ENCODE measurements at places on chromosomes 3 and 15.

GRCh38 chr3:13479582-13480339, at the start of gene HDAC11:
TSS of gene HDAC11 (plus strand) at chr3:13480306. CDS start at chr3:13480348, 42 bp downstream.
- DNase-seq, result peak; percentile 84

DNA sequence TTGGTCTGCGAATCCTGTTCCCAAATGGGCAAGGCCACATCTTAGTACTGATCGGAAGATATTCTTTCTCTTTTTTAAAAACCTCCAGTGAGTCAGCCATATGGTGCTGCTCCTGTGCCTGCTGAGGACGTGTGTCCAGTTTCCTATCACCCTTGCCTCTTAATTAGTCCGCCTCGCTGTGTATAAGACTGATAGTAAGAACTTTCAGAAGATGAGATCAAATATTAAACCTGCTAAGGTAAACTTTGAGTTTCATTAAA, 612 bp downstream of the UBA5 start:
- no peak for DNase-seq

GRCh38 chr15:44023176-44023575, 171.9 kb downstream of the FRMD5 start:
- no peak for DNase-seq

- no peak for DNase-seq
Measured at GRCh38 chr3:12734960-12735359, 24.1 kb downstream of the TMEM40 start.

GRCh38 chr15:75508840-75509532, 57.5 kb upstream of the SIN3A start:
- DNase-seq, result no peak

DNA sequence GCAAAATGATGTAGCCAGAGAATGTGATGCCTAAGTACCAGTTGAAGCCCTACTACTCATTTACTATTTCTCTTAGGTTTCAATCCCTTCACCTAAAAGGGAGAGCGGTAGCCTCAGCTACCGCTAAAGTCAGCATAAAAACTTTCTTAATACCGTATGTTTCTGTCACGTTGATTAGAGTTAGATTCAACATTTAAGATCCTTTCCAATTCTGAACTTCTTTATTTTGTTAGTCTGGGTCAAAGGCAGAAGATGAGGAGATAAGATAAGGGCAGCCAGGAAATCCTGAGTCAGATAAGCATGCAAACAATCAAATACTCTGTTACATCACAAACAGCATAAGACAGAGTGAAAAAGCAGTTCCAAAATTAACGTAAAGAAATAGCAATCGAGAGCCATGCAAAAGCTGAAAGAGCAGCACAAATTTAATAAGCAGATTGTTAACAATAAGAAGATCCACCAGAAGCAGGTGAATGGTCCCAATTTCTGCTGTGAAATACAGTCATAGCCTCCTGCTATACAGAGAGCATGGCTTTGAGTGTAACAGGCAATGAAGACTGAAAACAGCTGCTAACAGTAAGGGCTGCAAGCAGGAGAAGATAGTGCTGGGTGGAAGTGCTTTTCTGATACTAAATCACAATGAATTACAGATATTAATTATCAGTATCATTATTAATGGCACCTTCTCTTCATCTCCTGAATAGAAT, 3.0 kb downstream of the TMEM207 start:
- no peak for DNase-seq

- peak; percentile 35 for DNase-seq
Measured at GRCh38 chr15:33226559-33227181, 32.2 kb upstream of the FMN1 start.

DNA sequence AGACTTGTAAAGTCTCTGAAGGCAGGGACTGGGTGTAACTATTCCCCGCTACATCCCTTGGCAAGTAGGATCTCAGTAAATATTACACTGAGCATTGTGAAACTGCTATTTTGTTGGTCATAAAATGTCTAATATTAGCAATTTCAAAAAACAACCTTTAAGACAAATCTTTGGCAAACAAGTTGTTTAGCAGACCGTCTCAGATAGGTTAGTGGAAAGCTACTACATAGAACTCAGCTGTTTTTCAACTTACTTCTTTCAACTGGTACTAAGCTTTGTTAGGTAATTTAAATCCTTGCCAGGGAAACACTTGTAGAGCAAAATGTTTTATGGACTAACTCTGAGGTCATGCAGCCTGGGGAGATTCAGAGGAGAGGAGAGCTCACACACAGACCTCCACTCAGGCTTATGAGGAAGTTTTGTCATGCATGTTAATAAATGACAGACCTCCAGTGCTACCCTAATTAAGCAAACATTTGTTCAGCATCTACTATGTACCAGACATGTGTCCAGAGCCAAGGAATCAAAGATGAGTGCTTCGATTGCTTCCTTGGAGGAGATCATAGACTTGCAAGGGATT, 61.6 kb upstream of the STAC start:
- DNase-seq, result no peak

GRCh38 chr3:31550452-31551251, 17.9 kb downstream of the STT3B start:
- DNase-seq, result no peak

GRCh38 chr15:62641825-62642224, 400.7 kb upstream of the TPM1 start:
- DNase-seq, result no peak

- no peak for DNase-seq
Measured at GRCh38 chr3:30161375-30161774, 445.0 kb upstream of the TGFBR2 start.

GRCh38 chr3:134302674-134303073, 52.0 kb upstream of the RYK start:
- DNase-seq, result peak; percentile 36

DNA sequence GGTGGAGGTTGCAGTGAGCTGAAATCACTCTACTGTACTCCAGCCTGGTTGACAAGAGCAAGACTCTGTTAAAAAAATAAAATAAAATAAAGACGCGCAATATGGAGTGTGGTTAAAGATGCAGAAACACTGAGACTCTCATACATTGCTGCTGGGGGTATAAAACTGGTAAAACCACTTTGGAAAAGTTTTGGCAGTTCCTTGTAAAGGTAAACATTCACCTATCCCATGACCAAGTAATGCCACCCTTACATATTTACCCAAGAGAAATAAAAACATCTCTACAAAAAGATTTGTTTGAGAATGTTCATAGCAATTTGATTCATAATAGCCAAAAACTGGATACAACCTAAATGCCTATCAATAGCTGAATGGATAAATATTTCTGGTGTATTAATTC, 398.5 kb downstream of the PDCD6IP start:
- no peak for DNase-seq

GRCh38 chr3:23114432-23114831, 88.7 kb upstream of the UBE2E2 start:
- DNase-seq, result peak; percentile 3

DNA sequence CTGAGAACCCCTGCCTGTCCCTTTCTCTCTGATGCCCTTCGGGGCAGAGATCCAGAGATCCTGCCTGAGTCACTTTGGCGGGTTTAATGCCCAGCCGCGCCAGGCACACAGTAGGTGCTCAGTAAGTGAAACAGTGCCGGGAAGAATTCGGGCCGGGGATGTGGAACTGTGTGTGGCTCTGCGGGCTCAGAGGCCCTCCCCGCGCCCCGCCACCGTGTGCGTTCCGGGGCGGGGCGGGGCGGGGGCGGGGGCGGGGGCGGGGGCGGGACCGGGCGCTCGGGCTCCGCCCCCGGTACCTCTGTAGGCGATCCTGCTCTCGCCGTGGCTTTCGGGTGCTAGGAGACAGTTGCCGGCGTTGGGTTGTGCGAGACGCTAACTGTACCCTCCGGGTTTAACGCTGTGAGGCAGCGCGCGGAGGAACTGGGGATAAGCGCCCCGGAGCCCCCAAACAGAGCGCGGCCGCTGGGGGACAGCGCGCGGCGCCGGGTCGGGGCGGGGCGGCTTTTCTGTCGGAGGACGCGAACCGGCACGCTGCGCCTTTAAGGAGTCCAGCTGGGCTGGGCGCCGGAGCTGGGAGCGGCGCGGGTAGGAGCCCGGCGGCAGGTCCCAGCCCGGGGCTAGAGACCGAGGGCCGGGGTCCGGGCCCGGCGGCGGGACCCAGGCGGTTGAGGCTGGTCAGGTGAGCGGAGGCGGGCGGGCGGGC, at the start of gene ABHD6:
Gene ABHD6, plus strand, starts transcription at position 555 of the 703 bp plus-strand sequence. CDS start 18,795 bp downstream, outside the sequence.
- peak; percentile 64 for DNase-seq

- no peak for DNase-seq
Measured at GRCh38 chr3:69944931-69945493, 54.5 kb upstream of the SAMMSON start.

GRCh38 chr3:150699068-150699639, 4.6 kb downstream of the ERICH6 start:
- no peak for DNase-seq

GRCh38 chr3:27133060-27133459, 236.1 kb downstream of the NEK10 start:
- no peak for DNase-seq

GRCh38 chr3:115727135-115727534, 103.8 kb downstream of the GAP43 start:
- no peak for DNase-seq

GRCh38 chr15:43881944-43882343, 55.1 kb downstream of the WDR76 start:
- no peak for DNase-seq

GRCh38 chr3:128454310-128454618, 12.4 kb downstream of the DNAJB8 start:
- no peak for DNase-seq

Measured in NCI-H1105 (cell line).